ENCODE measurements at places on chromosomes 5 and 9. TPM values are rescaled to one million over a fixed set of nuclear protein-coding genes. Genes with fewer than 3 reads are reported as not detected.

Gene C5orf58
- 0.25 TPM for polyA plus RNA-seq

Gene HSD17B3
- polyA plus RNA-seq = 1.4 TPM

Gene PRDM12
- polyA plus RNA-seq = not detected

Gene C5orf63
- 22.3 TPM for polyA plus RNA-seq

Gene SARDH
- polyA plus RNA-seq = 9.6 TPM

Gene SH3TC2
- 0.96 TPM for polyA plus RNA-seq

Gene PCDHA1
- not detected for polyA plus RNA-seq

Gene ANKRD34B
- 0.32 TPM for polyA plus RNA-seq

Gene WHRN
- polyA plus RNA-seq = 12.4 TPM

Gene TRPM3
- 15.4 TPM for polyA plus RNA-seq

Gene EGFLAM
- polyA plus RNA-seq = 10.6 TPM

Gene PCDHGA10
- 3.7 TPM for polyA plus RNA-seq

Gene MEIKIN
- polyA plus RNA-seq = not detected

Gene HAVCR1
- polyA plus RNA-seq = 4.6 TPM

Gene SPINK6
- polyA plus RNA-seq = not detected

Gene ESM1
- 8.8 TPM for polyA plus RNA-seq

Measured in left kidney (tissue), 8 donors.